Brain (organoid and tissue), 16 donors: ENCODE measurements at places on chromosomes 7 and 10. TPM values are rescaled to one million over a fixed set of nuclear protein-coding genes. Genes with fewer than 3 reads are reported as not detected.

C7orf33 gene
- polyA plus RNA-seq, result not detected

- no peak for DNase-seq
These were observed 2.7 kb downstream of the EPHB4 start for GRCh38 chr7:100824499-100825214.

- no peak for DNase-seq
These were observed 23.7 kb downstream of the GSDME start for GRCh38 chr7:24733414-24734060.

VIPR2 gene
- 0.81 TPM for polyA plus RNA-seq

DNA sequence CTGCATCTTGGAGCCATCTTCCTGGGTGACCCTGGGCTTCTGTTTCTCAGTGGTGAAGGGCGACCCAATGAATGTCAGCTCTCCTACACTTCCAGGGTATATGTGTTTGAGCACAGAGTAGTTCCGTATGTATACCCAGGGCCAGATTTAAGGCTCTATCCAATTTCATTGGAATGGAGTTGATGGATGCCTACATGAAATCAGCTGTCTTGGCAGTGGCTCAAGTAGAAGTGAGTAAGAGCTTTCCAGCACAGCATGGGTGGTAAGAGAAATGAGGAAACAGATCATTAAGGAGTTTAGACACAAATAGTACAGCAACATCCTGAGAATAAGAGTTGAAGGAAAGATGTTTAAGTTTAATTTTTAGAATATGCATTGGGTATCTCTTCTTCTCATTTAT, 433.0 kb downstream of the PAXIP1 start:
- no peak for DNase-seq

HMX3 gene
- 12.9 TPM for polyA plus RNA-seq
